ENCODE measurements at places on chromosomes 4 and X.
A peak's percentile ranks its signal among the peaks of the same experiment; 100 is the strongest.

DNA sequence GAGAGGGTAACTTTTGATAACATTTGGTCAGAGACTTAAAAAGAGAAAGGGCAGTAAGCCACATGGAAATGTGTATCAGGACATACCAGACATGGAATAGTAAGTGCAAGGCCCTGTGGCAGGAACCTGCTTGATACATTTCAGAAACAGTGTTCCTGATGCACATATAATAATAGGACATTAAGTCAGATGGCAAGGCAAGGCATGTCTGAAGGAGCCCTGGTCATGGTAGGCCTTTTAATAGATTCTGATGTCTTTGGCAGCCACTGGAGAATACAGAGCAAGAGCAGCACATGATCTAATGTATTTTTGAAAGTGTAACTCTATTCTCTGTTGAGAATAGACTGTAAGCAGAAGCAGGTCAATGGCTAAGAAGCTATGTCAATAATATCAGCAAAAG lies 279.7 kb downstream of the CAMK2D start:
- no peak for DNase-seq

DNA sequence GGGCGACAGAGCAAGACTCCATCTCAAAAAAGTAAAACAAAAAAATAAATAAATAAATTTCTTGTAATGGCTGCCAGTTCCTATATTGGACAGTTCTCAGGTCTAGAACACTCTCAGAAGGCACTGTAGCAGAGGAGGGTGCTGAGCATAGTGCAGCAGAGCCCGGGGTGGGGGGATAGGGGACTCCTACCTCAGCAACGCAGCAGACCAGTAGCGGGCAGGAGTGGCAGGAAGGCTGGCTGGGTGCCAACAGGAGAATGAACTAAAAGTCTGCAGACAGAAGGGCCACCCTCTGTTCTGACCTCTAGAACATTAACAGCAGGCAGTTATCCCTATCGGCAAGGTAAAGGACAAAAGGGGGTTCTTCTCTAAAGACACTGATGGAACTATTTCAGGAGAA lies 20.2 kb downstream of the PDK3 start:
- no peak for DNase-seq

- no peak for DNase-seq
These were observed 191.6 kb upstream of the GALNTL6 start for GRCh38 chr4:171621646-171622045.

DNA sequence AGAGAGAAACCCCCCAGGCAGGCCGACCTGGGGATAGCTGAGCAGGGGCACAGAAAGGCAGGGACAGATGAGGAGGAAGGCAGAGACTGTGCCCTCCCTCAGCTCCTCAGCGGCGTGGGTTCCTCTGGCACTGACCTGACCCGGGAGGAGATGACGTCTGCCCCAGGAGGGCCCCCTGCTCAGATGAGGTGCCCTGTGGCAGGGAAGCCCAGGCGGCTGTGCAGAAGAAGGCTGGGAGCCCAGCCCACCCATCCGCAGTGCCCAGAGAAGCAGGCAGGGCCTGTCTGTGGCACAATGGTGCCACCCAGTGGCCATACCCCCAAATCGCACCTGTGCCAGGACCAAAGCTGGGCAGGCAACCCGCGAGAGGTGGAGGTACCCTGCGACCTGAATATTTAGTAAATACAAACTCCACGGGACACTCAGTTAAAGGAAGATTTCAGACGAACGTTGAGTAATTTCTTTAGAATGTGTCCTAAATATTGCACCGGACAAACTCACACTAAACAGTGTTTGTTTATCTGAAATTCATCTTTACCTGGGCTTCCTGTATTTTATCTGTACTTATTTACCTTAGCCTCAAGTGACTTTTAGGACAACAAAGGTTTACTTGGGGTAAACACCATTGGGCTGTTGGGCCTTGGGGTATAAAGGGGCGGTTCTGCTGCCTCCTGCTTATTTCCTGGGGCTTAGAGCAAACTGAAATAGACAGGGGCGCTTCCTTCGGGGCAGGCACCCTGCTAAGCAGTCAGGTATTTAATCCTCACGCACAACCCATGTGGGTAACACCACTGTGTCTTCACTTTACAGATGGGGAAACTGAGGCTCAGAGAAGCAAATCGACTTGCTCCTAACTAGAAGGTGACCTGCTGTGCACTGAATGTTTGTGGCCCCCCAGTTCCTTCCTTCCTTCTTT lies 46.5 kb upstream of the HMX1 start:
- DNase-seq, result no peak

DNA sequence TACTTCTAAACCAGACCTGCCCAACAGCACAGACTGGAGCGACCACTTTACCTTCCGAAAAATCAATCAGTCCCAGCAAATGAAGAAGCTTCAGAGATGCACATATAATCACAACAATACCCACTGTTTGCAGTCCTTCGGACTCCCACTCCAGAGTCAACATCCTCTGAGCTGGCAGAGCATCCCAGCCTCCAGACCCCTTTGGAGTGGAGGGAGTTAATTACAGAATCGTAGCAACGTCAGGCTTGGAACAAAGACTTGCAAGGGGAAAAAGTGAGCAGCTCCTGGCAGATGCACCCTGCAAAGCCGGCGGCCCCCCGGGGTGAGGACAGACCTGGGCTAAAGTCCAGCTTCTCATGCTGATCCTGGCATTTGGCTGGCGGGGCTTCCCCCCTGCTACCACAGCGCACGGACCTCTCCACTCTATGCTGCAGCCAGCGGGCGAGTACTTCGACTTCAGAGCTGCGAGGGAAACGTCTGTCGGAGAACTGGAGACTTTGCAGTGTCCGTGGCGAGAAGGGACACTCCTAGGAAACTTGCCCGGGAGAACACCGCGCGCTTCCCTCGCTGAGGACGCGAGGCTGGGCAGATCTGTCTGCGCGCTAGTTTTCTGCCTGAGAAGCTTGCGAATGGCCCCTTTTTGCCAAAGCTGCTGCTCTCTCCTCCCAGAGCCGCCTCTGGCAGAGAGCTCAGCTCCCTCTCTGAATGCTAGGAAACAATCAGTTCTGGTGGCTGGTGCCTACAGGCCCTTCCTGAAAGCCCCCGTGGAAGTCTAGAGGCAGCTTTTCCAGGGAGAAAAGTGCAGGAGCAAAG lies 283.7 kb downstream of the PACRGL start:
- DNase-seq, result no peak

- no peak for DNase-seq
These were observed 30.6 kb upstream of the SCML1 start for GRCh38 chrX:17706676-17707075.

- DNase-seq, result no peak
These were observed 310.6 kb downstream of the BMPR1B start for GRCh38 chr4:95068401-95068800.

DNA sequence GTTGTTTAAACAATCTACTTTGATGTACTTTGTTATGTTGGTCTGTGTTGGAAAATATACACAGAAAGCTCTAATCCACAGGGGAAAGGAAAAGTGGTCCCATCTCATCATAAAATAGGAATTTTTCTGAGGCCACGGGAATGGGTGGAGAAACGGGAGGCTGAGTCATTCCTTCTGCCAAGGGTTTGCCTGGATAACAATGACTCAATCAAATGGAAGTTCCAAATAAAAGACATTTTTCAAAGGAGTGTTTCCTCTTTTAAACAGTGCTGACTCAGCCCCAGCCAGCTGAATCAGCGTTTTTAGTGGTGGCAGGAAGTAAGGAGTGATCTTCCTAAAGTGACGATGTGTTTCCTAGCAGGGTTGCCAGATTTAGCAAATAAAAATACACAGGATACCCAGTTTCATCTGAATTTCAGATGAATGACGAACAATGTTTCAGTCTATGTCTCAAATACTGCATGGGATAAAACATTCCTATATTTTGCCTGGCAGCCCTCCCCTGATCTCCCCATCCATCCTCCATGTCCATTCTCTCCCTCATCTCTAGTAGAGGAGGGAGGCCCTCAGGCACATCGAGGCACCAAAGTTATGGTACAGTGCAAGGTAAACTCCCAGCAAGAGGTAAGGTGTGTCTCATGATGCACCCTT lies 345.4 kb upstream of the GATB start:
- DNase-seq, result no peak

DNA sequence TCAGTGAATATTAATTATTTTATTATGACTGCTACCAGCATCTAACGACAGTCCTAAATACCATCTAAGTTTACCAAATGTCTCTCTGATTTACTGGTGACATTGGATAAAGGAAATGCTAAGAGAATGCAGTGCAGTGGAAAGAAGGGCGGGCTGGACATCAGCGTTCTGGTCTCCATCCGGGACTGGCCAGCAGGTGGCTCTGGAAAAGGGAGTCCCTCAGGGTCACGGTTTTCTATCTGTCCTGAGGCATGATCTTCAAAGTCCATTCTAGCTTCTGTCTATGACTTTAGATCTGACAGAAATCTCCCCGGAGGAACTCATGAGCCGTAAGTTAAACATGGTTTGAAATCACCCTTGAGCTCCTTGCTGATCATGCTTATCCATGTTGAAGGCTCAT lies 3.3 kb downstream of the TRIM2 start:
- no peak for DNase-seq

DNA sequence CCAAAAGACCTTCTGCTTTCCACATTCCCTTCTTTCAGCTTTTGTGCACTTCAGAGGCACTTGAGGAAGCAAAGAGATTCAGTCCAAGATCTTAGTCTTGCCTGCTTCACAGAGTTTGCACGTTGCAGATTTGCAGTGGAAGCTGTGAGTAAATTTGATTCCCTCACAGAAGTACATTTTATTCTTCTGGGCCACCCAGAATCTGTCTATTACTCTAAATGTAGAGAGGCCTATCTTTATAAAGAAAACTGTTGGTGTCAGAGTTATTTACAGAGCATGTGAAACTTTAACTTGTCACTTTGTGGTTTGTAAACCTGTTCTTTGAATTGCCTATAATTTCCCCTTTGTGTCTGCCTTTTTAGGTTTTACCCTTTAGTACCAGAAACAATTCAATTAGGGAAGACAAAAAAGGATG lies 15.5 kb downstream of the SPRY1 start:
- DNase-seq, result no peak

- DNase-seq, result no peak
These were observed 991.4 kb downstream of the ARAP2 start for GRCh38 chr4:35252866-35253265.

DNA sequence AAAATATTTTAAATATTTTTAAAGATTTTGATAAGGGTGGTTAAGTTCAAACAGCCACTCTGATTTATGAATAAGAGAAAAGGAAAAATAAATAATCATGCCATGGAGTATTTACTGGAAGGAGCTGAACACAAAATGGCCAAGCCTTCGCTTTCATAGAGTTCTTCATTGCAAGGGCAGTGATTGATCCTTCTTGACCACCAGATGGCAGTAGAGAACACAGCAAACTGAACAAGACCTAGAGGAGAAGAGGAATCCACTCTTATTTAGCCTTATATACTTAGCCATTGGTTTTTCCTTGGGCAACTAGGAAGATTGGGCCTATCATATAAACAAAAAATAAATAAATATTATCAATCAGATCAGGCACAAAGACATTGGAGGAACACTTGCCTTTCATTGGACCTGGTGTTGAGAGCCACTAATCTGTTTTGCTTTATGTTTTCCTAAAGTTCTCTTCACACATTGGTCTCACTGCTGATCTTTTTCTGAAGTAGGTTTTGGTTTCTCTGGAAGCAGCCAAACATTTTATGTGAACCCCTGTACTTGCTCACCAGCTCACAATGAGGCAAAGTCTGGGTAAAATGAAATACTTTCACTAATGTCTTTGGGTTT lies 58.1 kb upstream of the PARM1 start:
- DNase-seq, result no peak

- DNase-seq, result peak; percentile 30
These were observed 3.2 kb downstream of the CXorf65 start for GRCh38 chrX:71103110-71103983.
